HCEC 1CT (cell line): ENCODE measurements at places on chromosomes 12 and 14.

DNA sequence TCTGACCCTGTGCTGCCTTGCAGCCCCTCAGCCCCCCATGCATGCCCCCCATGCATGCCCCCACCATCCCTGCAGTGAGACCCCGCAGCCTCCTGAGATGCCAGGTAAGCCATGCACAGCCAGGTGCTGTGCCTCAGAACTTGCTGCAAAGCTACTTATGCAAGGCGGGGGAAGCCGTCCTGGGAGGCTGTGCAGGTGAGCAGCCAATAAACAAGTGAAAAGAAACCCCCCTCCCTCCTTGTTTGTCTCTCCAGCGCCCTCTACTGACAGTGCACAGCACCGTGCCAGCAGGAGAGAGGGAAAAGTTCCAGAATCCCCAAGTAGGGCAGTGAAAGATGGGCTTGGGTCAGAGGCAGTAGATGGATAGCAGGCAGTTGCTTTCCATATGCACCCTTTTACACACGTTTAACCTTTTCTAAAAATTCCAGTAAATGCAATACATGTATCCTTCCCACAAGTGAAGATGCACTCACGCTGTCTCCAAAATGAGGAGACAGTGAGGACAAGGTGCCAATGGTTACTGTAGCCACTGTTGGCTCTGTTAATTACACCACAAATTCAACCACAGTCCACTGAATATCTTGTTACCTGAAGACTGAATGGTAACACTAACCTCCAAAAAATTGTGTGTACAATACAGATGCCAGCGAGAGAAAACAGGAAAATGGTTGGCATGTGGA is 18.0 kb downstream of the TNFAIP2 start:
- DNase-seq, result peak; percentile 22

DNA sequence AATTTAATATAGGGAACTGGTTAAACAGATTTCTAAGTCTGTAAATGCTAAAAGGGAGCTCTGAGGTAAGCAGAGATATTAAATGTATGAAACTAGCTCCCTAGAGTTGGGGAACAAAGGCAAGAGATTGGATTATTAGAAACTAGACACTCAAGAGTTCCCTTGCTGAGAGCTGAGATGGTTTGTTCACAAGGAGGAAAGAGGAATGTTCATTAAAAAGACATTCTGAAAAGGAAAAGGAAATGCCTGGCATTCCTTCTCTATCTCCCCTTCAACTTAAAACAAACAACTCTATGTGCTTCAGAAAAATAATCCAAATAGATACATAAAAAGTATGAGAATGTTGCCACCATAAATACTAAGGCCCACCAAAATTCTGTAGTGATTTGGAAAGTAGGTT is 73.7 kb downstream of the GALNT4 start:
- DNase-seq, result peak; percentile 62

DNA sequence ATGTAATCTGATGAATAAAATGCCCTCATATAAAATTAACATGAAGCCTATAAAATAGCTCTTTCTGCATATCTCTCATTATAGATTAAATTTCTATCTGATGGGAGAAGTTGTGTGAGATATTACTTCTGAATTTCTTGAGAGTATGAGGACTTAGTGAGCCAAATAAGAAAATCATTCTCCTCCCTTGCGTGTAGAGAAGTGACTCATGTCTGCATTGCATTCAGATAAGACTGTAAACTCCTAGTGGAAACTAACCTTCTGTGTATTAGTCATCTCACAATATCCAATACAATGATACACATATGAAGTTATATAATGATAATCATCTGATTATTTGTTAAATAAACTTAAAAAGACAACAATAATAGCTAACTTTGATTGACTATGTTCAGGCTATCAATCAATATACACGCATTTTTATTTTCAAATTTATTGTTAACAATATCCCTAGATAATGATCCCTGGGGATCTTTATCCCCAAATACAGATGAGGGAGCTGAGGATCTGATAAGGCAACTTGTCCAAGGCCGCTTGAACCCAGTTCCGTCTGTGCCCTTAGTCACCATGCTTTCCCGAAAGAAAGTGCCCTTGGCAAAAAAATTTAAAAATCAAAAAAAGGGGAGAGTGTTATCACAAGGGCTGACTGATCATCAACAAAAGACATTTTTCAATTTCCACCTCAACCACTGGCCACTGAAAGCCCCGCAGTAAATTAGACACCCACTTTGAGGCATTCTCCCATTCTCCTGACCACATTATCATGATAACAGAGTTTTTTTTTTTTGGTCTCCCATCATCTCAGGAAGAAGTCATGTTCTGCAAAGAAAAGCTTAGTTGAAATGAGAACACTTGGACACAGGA is 189.2 kb upstream of the RASSF8 start:
- DNase-seq, result peak; percentile 82

DNA sequence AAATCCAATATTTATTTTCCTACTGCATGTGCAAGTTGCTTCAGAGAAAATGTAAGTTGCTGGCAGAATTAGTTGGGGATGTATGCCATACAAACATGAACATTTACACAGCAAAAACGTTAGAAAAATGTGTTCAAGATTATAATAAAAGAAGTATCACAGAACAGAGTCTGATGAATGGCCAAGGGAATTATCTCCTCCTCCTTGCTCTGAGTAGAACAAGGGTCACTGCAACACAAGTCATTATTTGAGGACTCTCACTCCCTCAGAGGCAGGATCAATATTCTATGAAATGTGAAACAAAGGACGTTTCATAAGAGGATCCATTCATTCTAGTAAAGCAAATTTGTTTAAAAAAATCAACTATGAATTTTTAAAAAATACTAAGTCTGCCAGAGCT is 177.8 kb downstream of the PRKD1 start:
- DNase-seq, result no peak

GRCh38 chr14:83470466-83470865 is 1936.8 kb upstream of the SEL1L start:
- DNase-seq, result no peak

GRCh38 chr12:51163795-51164194 is 9.1 kb downstream of the TFCP2 start:
- DNase-seq, result no peak

- no peak for DNase-seq
Observed at GRCh38 chr14:69363964-69364363, 34.1 kb downstream of the ERH start.

- DNase-seq, result no peak
Observed at GRCh38 chr14:94831085-94831484, 61.2 kb upstream of the GSC start.

GRCh38 chr12:100453951-100454350 is 19.7 kb upstream of the NR1H4 start:
- no peak for DNase-seq

- no peak for DNase-seq
Observed at GRCh38 chr12:49984476-49985359, 12.0 kb downstream of the AQP6 start.

DNA sequence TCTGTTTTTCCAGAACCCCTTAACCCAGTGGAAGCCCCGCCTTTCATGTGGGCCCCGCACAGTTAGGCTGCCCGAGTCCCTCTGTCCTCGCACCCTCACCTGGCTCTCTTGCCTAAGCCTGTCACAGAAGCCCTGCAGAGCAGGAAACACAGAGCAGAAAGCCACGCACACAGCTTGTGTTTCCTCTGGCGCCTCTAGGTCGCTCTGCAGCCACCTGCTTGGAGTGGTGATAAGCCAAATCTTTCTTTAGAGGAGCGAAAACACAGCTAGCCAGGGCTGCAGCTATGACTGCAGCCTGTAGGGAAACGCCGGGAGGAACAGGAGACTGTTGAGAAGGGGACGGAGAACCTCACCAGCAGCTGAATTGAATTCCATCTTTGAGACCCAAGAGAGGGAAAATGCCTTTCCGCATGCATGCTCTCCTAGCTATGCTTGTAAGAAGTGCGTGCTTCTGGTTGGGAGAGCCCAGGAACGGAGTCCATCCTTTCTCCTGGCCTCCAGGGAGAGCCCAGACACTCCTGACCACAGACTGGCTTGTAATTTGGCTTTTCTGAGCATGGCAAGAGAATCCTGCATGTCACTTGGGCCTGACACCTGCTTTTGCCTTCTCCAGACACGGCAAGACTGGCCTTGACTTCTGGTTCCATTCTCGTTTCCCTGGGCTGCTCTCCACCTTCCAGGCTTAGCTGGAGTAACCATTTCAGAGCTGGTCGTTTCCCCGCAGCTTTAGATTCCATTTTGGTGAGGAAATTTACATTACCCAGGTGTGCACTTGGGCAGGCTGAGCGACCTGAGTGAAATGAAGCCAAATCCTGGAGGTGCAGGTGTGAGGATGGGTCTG is 301.6 kb downstream of the CACNA1C start:
- no peak for DNase-seq

GRCh38 chr14:68722968-68723566 is 69.8 kb downstream of the ZFP36L1 start:
- no peak for DNase-seq

- no peak for DNase-seq
Observed at GRCh38 chr12:68481181-68481941, 129.3 kb upstream of the RAP1B start.

GRCh38 chr14:97077253-97077653 is 280.1 kb downstream of the VRK1 start:
- DNase-seq, result no peak

- no peak for DNase-seq
Observed at GRCh38 chr14:38286452-38286851, 30.6 kb upstream of the CLEC14A start.

DNA sequence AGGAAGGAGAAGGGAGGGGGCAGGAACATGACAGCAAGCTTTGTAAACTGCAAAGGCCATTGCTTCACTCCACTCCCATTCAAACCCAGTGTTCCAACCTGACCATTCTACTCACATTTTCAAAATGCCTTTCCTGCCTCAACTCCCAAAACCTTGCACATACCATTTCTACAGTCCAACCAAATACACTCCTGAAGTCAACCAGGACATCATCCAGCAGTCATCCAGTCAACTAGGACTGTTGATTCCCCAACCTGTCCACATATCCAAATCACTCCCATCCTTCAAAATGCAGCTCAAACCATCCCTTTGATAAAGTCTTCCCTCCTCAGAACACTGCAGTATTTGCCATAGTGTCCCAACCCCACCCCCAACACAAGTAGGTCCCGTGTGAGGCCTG is 2.9 kb downstream of the SMUG1 start:
- DNase-seq, result no peak

DNA sequence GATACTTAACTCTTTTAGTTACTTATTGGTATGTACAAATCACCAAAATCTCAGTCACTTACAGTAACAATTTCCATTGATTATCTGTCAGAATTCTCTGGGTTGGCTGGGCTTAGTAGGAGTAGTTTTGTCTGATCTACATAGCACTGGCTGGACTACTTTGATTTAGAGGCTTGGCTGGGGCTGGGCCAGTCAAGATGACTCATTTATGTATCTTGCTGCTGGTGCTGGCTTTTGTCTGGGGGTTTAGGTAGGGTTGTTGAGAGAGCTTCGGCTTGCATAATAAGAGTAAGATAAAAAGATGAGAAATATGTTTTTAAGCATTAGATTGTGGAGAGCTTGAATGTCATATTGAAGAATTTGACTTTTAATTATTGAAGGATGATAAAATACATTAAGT is 1093.7 kb downstream of the SLC6A15 start:
- DNase-seq, result peak; percentile 24

GRCh38 chr12:63928305-63928704 is 83.8 kb downstream of the SRGAP1 start:
- no peak for DNase-seq

DNA sequence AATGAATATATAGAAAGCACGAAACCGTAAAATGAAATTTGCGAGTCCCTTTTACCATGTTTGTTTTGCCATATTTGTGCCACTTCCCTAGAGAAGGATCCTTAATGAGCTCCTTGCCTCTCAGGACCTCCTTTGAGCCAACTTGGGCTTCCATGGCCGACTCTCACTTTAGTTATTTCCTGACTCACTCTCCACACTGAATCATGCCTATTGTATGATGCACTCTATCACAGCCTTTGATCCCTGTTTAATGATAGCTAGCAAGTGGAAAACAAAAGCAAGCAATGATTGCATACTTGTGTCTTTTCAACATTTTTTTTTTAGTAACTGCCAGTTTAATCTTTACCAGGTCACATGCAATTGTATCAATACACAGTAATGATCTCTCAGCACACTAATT is 153.2 kb downstream of the CCER1 start:
- peak; percentile 76 for DNase-seq

GRCh38 chr12:132194056-132194455 is 49.8 kb downstream of the NOC4L start:
- DNase-seq, result no peak

- no peak for DNase-seq
Observed at GRCh38 chr14:69612783-69613130, 1.4 kb downstream of the SUSD6 start.

GRCh38 chr14:55746558-55746957 is 166.6 kb downstream of the KTN1 start:
- no peak for DNase-seq

DNA sequence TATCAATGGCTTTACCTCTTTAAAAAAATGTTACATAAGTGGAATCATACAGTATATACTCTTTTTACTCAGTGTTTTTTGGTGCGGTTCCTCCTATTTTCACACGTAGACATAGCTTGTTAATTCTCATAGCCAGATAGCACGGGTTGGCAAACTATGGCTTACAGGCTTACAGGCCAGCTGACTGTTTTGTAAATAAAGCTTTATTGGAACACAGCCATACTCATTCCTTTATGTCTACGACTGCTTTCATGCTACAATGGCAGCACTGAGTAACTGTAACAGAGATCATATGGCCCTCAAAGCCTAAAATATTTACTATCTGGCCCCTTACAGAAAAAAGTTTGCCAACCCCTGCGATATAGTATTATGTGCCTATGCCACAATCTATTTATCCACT is 5.8 kb upstream of the DAAM1 start:
- DNase-seq, result no peak

DNA sequence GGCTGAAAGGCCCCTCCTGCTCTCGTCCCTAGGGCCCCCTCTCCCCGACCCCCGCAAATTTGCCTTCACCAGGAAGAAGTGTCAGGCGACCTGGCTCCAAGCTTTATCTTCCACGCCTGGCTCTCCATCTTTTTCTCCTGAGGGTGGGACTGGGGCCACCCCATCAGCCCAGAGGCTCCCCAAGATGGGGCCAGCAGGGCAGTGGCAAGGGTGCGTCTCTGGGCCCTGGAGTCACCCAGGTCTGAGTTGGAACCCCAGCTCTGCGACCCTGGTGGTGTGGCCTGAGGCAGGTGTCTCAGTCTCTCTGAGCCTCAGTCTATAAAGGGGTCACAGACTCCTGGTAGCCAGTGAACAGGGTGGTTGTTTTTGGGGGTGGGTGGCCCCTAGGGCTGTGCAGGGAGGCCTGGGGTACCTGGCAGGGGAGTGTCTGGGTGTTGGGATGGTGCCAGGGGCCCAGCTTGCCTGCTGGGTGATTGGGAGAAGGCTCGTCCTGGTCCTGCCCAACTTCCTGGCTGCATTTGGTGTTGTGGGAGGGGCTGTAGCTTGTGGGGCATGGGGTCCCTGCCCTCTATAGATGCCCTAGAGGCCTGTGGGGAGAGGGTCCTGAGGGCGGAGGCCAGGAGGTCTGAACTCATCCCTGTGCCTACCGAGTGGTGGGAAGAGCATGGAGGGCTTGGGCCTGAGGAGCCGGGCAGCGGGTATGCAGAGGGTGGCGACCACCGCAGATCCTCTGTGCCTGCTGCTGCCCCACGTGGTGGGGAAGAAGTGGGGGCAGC is 7.6 kb downstream of the KIF26A start:
- DNase-seq, result no peak

GRCh38 chr14:61625165-61625564 is 70.1 kb upstream of the HIF1A start:
- DNase-seq, result peak; percentile 42
